ENCODE measurements at places on chromosomes 5 and 9.

GRCh38 chr5:177317959-177318377 is 6.3 kb upstream of the MXD3 start:
- peak; percentile 88 for DNase-seq

GRCh38 chr5:163619273-163619934 is 114.0 kb downstream of the MAT2B start:
- no peak for DNase-seq

DNA sequence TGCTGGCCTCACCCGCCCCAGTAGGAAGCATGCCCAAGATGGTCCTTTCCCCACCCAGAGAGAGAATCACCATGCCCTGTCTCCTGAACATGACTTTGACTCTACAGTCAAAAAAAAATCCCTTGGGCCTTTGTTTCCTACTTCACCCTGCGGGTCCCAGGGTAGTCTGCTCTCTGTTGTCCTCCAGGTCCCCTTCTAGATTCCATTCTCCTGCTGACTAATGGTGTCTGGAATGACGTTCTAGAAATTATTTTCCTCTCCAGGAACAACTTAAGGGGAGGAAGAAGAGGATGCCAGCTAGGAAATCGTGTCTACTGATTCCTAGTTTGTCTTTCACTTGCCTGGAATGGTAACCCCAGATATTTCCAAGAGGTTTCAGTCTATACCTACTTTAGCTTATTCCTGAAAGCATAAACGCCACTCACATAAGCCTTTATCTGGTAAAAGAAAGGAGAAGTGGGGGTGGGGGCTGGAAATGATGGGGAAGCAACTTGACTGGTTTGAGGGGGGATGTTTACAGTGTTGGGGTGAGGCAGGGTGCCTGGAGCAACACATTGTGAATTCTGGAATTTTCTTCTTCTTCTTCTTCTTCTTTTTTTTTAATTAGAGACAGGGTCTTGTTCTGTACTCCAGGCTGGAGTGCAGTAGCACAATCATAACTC is 93.9 kb downstream of the SNX18 start:
- DNase-seq: no peak

- DNase-seq: no peak
Measured at GRCh38 chr5:64978546-64978945, 209.8 kb downstream of the CWC27 start.

DNA sequence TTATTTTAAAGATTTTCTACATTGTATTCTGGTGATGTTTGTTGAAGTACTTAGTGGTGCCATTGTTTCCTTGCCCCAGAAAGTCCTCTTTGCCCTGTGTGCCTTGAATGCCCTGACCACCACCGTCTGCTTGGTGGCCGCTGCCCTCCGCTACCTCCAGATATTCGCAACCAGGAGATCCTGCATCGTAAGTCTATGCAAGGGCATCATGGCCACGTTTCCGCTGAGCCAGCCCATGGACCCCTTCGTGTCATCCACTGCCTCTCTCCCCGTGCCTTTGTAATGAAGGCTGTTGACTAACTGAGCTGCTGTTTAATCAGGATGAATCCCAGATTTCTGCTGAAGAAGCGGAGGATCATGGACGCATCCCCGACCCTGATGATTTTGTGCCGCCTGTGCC is 52.3 kb downstream of the ENTREP1 start:
- DNase-seq: no peak

GRCh38 chr9:124419832-124420489 is 4.7 kb upstream of the PSMB7 start:
- DNase-seq: peak; percentile 19

- no peak for DNase-seq
Measured at GRCh38 chr5:131914472-131914871, 31.0 kb downstream of the MEIKIN start.

- no peak for DNase-seq
Measured at GRCh38 chr9:90058182-90058763, 453.5 kb downstream of the GADD45G start.

DNA sequence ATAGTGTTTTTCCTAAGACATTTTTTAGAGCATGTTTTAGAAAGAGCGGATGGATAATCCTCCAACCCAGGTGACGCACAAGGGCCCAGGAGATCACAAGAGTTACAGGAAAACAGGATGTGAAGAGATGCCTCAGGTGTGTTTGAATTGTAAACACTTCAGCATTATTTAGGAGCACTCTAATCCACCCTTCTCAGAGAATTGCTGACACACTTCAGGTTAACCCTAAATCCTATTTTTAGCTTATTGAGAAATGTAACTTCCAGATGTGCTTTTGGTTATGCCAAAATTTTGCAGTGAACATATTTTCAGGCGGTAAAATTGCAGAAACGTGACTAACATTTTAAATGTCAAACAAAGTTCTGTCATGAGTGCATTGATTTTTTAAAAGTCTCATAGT is 755.4 kb upstream of the CTNND2 start:
- DNase-seq: no peak

DNA sequence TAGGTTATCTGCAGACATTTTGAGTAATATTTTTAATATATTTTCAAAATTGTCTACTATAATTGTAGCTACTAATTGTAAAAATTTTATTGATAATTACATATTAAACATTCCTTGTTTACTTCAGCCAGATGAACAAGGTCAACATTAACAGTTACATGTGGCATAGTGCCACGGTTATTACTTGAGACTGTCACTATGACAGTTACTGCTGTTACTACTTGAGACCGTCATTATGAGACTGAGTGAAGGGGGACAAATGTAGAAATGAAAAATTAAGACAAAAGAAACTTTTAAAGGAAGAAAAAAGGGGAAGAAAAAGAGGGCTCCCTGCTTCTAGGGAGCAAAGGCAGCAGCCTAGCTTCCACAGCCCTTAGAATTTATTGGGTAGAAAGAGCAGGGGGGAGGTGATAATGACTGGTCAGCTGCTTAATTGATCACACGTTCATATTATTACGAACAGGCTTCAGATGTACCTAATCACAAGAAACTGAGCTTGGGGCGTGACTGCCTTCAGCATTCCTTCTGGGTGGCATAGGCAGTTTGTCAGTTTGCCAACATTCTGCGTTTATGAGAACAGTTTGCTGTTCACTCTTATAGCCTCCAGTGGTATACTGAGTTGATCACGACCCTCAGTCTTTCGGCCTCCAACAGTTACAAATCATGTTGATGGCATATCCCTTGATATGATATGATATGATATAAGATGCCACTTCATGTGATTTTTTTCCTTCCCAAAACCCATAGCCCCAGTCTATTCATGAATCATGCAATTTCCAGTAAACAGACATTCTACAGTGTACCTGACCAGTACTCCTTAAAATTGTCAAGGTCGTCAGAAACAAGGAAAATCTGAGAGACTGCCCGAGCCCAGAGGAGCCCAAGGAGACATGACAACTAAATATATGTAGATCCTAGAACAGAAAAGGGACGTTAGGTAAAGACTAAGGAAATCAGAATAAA is 13.1 kb downstream of the MARCHF6 start:
- DNase-seq: no peak

- DNase-seq: no peak
Measured at GRCh38 chr5:14557791-14558415, 23.7 kb upstream of the OTULINL start.

GRCh38 chr5:114477816-114478334 is 116.0 kb downstream of the KCNN2 start:
- no peak for DNase-seq

DNA sequence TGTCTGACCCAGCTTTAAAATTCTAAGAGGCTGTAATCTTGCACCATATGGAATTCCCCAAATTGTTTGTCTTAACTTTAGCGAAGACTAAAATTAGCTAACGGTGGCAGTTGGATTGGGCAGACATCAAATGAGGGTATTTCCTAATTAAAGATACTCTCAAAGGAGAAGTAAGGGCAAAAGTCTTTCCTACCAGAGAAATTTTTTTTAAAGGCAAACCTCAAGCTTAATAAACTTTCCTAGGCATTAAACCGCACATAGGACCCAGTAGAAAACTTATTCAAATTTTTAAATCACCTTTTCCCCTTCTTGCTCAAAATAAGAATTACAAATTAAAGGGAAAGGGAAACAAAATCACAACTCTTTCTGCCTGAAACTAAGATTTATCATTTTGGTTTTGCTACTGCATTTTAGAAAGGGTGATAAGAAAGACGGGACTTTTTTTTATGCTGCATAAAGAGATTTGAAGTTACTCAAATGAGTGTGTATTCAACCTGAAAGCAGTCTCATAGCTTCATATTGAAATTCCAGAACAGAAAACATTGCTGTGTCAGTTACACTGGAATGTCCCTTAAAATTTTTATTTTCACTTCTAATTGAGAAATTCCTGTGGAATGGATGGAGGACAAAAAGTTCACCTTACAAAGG is 189.1 kb upstream of the PTGER4 start:
- DNase-seq: peak; percentile 61

DNA sequence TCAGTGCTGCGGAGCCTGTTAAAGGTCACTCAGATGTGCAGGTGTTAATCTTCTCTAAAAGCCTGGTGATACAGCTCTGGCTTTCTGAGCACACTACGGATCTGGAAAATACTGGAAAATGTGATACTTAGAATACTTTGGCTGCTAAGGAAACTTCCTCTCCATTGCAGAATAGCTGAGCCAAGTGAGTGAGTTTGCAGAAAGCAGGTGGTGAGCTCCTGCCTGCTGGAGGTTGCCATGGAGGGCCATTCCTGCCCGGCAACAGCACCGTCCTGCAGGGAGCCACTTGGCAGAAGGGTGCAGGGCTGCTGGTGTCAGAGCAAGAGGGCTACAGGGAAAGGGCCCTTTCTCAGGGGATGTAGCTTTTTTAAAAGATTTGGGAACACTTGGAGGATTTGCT is 40.7 kb downstream of the SECISBP2 start:
- no peak for DNase-seq

- no peak for DNase-seq
Measured at GRCh38 chr5:147508711-147509040, 1.2 kb downstream of the DPYSL3 start.

- DNase-seq: no peak
Measured at GRCh38 chr9:73402081-73403028, 250.7 kb downstream of the ANXA1 start.

DNA sequence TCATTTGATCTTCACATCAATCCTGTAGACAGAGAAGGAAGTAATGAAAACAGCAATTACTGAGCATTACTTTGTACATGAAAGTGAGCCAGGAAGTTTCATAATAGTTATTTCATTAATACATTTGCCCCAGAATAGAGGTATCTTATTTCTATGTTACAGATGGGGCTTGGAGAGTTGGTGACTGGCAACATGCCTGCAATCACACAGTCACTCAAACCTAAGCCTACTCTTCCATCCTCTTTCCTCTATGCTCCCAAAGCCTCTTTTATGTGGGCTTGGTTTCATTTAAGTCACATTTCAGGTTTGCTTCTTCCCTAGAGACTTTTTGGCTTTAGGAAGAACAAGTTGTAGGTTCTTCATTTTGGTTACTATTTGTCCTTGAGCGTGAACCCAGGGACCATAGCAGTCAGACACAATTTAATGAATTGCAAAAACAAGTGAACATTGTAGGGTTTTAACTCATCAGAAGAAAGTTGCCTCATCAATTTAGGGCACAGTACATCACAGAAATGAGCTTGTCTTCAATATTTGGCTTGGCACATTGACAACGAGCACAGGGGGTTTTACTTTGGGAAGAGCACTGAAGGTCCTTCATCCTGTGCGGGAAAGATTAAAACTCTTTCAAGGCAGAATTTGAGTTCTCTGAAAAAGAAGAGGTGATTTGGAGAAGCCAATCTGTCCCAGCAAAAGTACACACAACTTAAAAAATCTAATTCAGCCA is 381.1 kb downstream of the TMEM38B start:
- DNase-seq: no peak

DNA sequence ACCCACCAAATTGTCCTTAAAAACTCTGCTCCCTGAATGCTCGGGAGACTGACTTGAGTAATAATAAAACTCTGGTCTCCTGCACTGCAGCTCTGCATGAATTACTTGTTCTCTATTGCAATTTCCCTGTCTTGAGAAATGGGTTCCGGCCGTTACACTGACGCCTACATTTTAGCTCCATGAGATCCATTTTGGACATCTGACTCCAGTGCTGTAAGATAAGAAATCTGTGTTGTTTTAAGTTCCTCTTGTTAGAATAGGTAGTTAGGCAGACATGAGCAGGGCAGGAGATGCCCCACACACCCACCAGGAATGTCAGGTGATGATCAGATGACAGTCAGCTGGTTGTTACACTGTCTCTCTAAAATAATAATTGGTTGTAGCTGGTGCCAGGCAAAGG is 125.8 kb upstream of the SHB start:
- DNase-seq: no peak

GRCh38 chr5:31362529-31362900 is 169.0 kb downstream of the CDH6 start:
- no peak for DNase-seq

- no peak for DNase-seq
Measured at GRCh38 chr9:79742110-79742721, 170.5 kb downstream of the TLE4 start.

- DNase-seq: peak; percentile 49
Measured at GRCh38 chr5:44952376-44952775, 143.6 kb downstream of the MRPS30 start.

GRCh38 chr5:124919076-124919475 is 172.6 kb upstream of the ZNF608 start:
- no peak for DNase-seq

DNA sequence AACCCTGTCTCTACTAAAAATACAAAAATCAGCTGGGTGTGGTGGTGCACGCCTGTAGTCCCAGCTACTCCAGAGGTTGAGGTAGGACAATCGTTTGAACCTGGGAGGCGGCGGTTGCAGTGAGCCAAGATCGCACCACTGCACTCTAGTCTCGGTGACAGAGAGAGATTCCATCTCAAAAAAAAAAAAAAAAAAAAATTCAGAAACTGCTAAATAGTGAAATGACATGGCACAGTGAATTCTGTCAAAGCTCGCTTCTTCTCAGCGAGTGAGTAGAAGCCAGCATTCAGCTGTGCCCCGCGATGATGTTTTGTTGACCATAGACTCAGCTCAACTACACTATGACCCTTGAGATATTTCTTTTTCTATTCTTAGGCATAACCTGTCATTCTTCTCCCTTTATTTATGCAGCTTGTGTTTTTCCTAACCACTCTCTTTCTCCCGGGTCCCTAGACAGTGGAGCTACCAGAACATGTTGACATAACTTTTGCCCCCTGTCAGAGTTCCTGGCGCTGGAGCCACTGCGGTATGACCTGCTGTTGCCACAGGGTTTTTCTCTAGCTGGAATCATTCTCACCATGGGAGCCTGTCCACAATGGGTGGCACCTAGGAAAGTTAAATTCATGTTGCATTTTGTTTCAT is 13.5 kb upstream of the IQGAP2 start:
- DNase-seq: no peak

- peak; percentile 42 for DNase-seq
Measured at GRCh38 chr5:111256128-111256527, 31.9 kb downstream of the CAMK4 start.

GRCh38 chr9:111924281-111924680 is 27.7 kb downstream of the UGCG start:
- DNase-seq: no peak

DNA sequence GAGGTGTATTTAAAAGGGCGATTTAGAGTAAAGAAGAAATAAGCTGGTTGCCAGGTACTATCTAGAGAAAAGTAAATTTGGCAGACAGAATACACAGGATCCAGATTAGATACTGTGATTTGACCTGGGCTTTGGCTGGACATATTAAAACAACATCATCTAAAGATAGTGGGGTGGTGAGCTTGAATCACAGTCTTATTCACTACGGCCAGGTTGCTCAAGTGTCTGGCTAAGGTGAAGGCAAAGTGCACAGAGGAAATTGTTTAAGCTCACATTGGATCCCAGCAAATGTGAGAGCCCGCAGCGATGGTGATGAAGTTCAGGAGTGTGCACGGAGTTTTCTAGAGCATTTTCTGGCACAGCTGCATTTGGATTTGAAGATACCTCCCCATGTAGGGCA is 398.2 kb upstream of the MEF2C start:
- DNase-seq: no peak

All from GM12865 (cell line).